Kidney tubule cell (primary cell): ENCODE measurements at places on chromosomes 6 and 20.

DNA sequence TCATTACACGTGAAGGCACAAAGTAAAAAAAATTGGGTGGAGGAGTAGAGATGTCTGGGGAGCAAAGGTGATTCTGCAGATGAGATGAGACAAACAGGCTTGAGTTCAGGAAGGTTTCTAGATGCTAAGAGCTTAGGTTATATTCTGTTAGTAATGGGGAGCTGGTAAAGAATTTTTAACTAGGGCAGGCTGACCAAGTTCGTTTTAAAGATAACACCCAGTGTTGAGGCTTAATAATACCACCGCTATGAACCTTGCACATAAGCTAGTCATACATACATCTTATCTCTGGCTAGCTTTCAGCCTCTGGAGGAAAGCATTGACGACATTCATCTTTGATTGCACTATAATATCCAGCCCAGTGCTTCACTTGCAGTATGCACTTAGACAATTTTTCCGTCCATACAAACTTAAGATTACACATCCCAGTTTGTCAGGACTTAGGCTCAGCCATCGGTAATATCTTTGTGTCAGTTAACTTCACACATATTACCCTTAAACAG, 12.1 kb downstream of the NHSL1 start:
- no peak for DNase-seq

DNA sequence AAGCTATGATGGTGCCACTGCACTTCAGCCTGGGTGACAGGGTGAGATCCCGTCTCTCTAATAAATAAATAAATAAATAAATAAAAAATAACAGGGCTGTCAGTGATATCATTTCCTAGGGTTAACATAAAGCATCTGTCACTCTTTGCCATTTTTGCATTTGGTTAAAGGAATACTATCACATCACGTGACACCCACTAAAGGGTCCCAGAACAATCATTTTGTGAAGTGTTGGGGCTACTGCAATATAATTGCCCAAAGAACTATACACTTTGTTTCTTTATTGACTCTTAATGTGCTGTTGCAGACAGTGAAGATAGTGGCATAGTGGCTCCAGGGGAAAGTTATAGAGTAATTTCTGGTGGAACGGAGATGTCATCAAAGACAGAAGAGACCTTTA, 176.5 kb upstream of the MMS22L start:
- no peak for DNase-seq

- no peak for DNase-seq
These were observed 137.5 kb downstream of the NRN1 start for GRCh38 chr6:5869261-5869660.

- DNase-seq: peak; percentile 26
These were observed 4.7 kb downstream of the SLCO4A1 start for GRCh38 chr20:62646851-62647520.

DNA sequence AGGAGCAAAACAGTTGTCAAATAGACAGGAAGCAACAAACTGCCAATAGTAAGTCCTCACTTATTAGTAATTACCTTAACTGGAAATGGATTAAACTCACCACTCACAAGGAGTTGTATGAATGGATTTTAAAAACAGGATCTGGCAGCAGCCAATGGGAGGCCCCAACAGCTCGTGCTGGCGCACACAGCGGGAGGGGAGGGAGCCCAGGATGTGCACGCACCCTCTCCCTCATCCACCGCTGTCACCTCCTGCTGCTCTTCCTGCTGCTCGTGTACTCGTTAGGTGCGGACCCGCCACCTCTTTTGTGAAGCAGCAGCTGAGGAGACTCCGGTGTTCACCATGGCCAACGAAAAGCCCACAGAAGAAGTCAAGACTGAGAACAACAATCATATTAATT, at the start of gene SUMO4:
Gene SUMO4 (plus strand): TSS at position 213 of the 400 bp plus-strand sequence. CDS start 130 bp downstream, at position 343.
- DNase-seq: no peak

- DNase-seq: no peak
These were observed 197.4 kb upstream of the POU3F2 start for GRCh38 chr6:98636941-98637340.

GRCh38 chr20:7933346-7933745, 6.9 kb downstream of the HAO1 start:
- DNase-seq: no peak

GRCh38 chr6:127110712-127111111, 7.8 kb upstream of the RSPO3 start:
- DNase-seq: no peak

DNA sequence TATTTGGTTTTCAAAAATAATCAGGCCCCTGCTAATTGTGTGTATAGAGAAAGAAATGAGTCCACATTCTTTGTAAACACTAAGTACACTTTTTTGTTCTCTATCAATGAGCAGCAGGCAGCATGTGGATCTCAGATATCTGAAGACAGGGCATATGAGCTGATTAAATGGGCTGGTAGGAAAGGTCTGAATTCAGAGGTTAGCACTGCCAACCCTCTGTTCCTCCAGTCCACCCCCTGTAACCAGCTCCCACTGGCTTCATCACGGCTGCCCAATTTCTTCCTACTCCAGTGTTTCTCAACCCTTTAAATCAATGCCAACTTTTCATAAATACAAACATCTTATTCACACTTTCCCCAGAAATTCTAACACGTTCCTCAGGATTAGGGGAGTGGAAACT, 128.5 kb downstream of the TPBG start:
- no peak for DNase-seq

DNA sequence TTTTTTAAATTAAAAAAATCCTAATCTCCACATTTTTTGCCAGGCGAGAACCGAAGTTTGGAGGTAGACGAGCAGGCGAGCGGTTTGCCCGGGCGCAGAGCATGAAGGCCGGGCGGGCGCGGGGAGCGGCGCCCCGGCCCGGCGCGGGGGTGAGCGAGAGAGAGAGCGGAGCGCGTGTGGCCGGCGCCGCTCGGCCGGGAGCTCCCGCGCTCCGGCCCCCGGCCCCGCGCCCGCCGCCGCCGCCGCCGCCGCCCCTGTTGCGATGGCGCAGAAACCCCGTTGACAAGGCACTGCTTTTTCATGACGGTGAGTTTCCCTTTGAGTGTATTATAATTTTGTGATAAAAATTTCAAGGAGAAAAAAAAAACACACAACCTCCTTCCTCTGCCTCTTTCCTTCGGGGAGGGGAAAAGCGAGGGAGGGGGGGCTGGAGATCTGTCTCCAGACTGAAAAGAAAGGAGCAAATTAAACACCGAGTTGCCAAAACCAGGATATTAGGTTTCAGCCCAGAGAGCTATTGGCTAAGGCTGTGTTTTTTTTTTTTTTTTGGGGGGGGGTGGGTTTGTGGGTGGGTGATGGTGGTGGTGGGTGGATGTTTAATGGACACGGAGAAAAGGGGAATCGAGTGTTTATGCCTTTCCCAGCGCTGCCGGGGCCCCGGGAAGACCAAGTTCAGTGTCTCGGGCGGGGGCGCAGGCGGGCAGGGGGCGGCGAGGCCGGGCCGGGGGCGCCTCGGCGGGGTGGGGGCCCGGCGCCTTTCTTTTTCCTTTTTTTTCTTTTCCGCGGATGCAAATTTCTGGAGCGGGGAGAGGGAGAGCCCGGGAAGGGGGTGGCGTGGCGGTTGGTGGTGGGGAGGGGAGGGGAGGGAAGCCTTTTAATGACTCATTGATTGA, at the start of gene BICRAL:
Gene BICRAL (plus strand): TSS at position 257 of the 893 bp plus-strand sequence. CDS start 39,971 bp downstream, outside the sequence.
- DNase-seq: peak; percentile 77

GRCh38 chr6:39088331-39088730, 26.7 kb downstream of the SAYSD1 start:
- peak; percentile 25 for DNase-seq

- peak; percentile 66 for DNase-seq
These were observed 63.6 kb downstream of the HUS1B start for GRCh38 chr6:593139-593906.

DNA sequence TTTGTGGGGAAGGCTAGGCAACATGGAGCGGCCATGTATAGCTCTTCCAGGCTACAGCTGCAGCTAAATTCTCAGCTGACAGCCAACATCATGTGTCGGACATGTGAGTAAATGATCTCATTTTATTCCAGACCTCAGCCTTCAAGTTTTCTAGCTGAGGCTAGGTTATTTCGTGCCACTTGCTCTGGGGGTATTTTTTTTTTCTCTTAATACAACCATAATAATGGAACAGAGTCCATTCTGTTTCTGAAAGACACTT, 573.5 kb downstream of the CD109 start:
- no peak for DNase-seq

DNA sequence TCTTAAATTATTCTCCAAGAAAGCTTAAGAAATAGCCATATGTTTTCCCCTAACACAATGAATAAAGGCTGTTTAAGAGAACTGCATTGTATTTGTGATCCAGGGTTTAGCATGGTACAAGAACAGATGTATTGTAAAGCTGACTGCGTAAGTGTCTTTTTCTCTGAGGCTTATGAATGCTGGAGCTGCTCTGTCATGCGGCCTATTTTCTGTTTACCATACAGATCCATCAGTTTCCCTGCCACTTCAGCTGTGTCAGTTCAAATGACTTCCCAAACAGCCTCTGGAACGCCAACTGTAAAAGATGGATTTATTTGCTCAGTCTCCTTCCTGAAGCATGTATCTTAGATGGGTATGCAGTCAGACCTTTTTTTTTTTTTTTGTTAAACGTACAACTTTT, 419.3 kb upstream of the HS3ST5 start:
- no peak for DNase-seq

GRCh38 chr6:163688739-163689362, 274.3 kb downstream of the QKI start:
- DNase-seq: peak; percentile 1

DNA sequence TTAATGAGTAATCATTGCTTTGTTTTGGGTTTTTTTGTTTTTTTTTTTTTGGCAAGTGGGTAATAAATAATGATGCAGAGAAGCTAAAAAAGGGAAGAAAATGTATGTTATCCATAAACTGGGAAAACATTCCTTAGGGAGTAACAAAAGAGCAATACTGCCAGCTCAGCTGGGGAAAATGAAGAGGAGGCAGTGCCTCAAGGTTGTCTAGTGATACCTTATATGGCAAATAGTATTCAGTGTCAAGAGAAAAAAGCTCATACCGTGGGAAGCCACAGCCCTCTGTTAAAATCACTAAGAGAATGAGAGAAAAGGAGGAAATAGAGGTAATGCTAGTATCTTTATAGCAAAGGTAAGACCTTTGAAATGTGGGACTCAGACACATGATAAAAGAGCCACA, 47.1 kb upstream of the SMLR1 start:
- no peak for DNase-seq

- DNase-seq: peak; percentile 48
These were observed 64.2 kb upstream of the KIF25 start for GRCh38 chr6:167933290-167933689.

- peak; percentile 69 for DNase-seq
These were observed 9.5 kb downstream of the CYP39A1 start for GRCh38 chr6:46642928-46643751.

GRCh38 chr20:62344782-62345181, 22.3 kb downstream of the LAMA5 start:
- DNase-seq: no peak

- DNase-seq: no peak
These were observed 173.5 kb downstream of the SLC35F1 start for GRCh38 chr6:118080547-118080946.

DNA sequence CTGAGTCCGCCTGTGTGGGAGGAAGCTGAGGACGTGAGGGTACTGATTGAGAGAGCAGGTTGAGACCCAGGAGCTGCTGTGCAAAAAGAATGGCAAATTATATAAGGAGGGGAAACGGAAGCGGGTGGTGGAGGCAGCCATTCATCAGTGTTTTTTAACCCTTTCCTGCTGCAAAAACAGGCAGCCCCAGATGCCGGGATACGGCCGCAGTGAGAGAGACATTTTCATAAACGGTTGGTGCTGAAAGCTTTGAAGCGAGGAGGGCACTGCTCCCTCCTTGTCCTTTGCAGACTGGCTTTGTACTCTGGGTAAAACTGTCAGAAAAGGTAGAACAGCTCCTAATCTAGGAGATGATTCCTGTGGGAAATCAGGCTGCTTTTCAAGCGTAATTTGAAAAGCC, 56.4 kb downstream of the TTI1 start:
- DNase-seq: no peak

- no peak for DNase-seq
These were observed 3.1 kb upstream of the RPS12 start for GRCh38 chr6:132811276-132811675.

GRCh38 chr6:38322138-38322537, 317.6 kb downstream of the BTBD9 start:
- peak; percentile 82 for DNase-seq

DNA sequence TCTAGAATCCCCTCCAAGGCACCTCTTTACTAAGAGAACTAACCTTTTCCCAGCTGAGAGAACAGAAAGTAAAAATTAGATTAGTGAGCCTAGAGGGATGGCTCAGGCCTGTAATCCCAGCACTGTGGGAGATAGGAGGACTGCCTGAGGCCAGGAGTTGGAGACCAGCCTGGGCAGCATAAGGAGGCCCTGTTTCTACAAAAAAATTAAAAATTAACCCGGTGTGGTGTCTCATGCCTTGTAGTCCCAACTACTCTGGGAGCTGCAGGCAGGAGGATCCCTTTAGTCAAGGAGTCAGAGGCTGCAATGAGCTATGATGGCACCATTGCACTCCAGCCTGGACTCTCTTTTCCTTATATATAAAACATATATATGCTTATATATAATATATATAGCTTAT, 5.5 kb upstream of the OOEP start:
- peak; percentile 71 for DNase-seq

GRCh38 chr6:90663873-90664272, 77.0 kb upstream of the MAP3K7 start:
- DNase-seq: peak; percentile 63

- no peak for DNase-seq
These were observed 94.7 kb downstream of the SMOC2 start for GRCh38 chr6:168535711-168536110.

GRCh38 chr6:25419879-25420278, 140.7 kb downstream of the CARMIL1 start:
- DNase-seq: no peak

GRCh38 chr6:148890096-148890495, 143.3 kb downstream of the UST start:
- DNase-seq: no peak

DNA sequence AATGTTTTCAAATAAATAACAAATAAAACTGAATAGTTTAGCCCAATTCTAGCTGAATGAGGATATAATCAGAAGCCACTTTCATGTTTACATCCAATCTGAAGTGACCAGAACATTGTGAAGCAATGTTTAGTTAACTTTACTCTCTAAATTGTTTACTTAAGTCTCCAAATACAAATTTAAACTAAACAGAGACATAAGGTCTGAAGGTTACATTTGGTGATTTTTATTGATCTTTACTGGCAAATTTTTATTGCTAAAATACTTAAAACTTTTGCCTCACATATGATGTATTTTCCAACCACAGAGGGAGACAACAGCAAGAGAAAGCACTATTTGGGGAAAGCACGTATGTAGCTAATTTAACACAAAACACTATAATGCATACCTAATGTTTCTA, 106.8 kb upstream of the THEMIS start:
- DNase-seq: no peak

GRCh38 chr6:35419417-35419816, 32.7 kb upstream of the FANCE start:
- no peak for DNase-seq
